ENCODE measurements at places on chromosomes 3 and 15.

- DNase-seq = no peak
Measured at GRCh38 chr3:11140030-11140712, 14.1 kb upstream of the HRH1 start.

GRCh38 chr3:106635271-106635670 lies 742.0 kb upstream of the CCDC54 start:
- no peak for DNase-seq

GRCh38 chr3:170233530-170233929 lies 11.3 kb downstream of the PRKCI start:
- DNase-seq = no peak

GRCh38 chr3:101069901-101070798 lies 76.9 kb upstream of the ABI3BP start:
- peak; percentile 62 for DNase-seq

DNA sequence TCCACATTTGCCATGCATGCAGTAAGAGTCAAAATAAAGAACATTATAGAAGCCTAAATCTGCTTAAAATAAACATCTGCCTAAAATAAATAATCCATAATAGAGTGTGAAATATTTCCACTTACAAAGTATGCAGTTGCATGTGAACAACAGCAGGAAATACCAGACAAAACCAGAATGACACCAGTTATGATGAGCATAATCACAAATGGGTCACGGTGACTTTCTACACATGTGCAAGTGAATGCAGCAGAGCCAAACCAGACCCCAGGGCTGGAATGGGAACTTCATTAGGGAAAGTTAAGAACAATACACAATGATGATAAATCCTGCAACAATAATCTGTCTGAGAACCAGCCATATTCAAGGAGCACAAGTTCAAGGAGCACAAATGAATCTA lies 615.5 kb downstream of the ROBO2 start:
- DNase-seq = no peak

DNA sequence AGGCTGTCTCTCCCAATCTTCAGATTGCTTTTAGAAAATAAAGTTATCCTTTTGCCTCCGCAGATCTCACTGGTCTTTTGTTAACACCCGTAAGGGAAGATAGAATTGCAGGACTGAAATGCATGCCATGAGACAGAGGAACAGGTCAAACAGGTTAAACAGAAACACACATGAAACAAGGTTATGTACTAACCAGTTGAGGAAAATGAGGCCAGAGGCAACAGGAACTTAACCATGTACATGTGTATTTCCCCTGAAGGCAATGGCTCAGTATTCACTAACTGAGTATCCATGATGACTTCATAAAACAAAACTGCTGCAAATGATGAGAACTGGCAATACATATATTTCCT lies 169.1 kb upstream of the NSMCE3 start:
- DNase-seq = no peak

- no peak for DNase-seq
Measured at GRCh38 chr15:81002331-81003096, 1.8 kb downstream of the TLNRD1 start.

DNA sequence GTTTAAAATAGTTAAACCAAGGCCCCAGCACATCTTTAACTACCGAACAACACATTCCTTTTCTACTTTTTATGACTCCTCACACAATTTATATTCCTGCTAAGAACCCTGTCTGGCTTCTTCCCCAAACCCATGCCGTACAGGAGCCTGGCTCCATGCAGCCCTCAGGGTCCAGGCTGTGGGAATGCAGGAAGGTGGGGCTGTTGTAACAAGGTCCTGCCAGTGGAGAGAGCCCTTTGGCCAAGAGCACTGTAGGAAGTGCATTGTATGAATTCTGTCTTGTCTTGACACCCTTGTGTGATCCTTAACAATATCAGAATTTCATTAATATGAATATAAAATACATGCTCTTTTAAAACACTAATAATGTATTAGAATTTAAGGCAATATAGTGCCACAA lies 563.8 kb downstream of the TBL1XR1 start:
- no peak for DNase-seq

GRCh38 chr3:56970461-56970879 lies 90.0 kb upstream of the SPATA12 start:
- DNase-seq = no peak

DNA sequence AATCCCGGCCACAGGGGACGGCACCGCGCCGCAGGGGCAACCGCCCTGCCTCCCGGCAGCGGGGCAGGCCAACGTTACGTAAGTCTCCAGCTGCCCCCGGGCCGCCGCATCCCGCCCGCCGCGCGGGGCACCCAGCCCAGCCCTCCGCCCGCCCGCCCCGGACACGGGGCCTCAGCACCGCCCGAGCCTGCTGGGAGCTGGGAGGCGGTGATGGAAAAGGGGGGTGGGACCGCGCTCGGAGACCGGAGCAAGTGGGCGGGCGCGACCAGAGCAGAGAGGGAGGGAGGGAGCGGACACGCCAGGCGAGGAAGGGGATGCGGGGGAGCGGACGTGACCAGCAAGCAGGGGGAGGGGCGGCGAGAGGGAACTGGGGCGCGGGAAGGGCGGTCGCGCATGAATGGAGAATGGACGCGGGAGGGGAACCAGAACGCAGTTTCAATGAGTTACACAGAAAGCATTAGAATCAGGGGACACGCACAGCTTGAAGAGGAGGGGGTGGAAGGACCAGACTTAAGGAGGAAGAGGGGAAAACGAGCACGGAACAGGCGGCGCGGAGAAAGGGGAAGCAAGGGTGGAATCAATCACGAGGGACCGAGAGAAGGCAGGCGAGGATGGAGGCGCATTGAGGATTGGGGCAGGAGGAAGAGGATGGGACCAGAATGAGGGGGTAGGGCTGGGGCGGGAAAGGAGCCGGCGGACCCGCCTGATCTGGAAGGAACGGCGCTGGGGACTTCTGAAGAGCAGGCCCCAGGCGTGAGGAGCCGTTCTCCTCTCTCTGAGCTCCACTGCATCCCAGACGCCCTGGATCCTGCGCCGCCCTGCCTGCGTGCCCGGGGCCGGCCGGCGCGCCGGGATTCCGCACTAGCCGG lies 559 bp downstream of the PKM start:
- peak; percentile 87 for DNase-seq

DNA sequence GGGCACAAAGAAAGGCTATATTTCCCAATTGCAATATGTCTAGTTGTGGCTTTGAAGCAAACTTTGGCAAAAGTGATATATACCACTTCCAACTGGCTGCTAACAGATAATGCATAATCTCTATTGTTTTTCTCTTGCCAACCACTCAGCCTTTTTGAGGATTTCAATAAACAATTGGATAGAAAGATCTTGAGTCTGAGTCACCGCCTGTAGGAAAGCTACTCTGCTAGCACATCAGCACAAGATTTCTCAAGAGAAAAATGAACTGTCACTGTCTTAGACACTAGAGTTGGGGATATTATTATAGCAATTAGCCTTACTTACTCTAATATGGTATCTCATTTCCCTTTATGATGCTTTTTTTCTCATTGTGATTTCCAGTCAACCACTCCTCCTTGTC lies 119.7 kb downstream of the SST start:
- DNase-seq = no peak

- DNase-seq = no peak
Measured at GRCh38 chr3:123479891-123480290, 31.0 kb upstream of the ADCY5 start.

GRCh38 chr15:51904421-51904820 lies 67.2 kb downstream of the LEO1 start:
- DNase-seq = no peak

DNA sequence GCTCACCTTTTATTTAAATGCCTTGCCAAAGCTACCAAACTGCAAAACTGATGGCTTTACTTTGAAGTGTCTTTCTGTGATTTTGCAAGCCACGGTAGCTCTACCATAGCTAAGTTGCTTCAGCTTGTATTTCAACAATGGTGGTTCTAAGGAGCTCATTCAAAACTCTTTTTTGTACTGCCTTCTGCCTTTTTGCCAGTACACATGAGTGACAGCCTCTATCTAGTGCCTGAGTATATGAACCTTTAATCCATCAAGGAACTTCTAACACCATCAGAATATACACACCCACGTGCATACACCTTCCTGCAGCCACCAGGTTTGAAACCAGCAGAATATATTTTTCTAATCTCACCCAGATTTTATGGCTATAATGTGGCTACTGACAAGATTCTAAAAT lies 10.4 kb upstream of the NR2F2 start:
- DNase-seq = no peak

DNA sequence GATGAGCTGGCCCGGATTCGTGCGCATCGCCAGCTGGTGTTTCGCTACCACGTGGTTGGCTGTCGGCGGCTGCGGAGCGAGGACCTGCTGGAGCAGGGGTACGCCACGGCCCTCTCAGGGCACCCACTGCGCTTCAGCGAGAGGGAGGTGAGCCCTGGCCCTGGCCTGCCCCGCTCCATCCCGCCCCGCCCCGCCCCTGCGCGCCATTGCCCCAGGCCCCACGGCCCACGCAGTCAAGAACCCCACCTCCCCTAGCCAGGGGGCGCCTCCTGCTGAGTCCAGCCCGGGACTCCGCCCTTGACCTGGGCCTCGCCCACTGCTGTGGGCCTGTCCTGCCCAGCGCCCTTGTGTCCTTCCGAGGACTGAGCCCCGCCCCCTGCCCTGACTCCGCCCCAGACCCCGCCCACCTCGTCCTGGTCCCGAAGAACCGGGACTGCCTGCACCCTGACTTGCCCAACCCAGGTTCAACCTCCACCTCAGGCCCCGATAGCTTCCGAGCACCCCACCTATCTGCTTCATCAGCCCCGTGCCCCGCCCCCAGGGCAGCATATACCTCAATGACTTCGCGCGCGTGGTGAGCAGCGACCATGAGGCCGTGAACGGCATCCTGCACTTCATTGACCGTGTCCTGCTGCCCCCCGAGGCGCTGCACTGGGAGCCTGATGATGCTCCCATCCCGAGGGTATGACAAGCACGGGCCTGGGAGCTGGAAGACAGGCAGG lies 14.8 kb downstream of the NT5DC2 start:
- no peak for DNase-seq

DNA sequence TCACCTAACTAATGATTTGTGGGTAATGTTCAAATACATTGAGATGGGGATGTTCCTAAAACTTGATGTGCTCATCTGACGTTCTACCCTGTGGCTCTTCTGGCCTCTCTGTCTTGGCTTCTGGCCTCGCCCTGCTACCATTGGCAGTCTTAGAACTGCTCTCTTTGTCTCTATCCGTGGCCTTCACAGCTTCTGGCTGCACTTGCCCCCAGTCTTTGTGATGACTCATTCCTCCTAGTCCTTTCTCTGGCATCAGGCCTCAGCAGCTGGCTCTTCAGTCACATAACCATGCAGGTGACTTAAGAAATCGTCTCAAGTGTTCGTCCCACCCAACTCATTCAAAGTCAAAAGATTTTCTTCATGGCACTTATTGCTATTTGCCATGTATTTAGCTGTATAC lies 188.1 kb downstream of the BBX start:
- DNase-seq = no peak

- no peak for DNase-seq
Measured at GRCh38 chr3:194631696-194632095, 1.5 kb downstream of the TMEM44 start.

- no peak for DNase-seq
Measured at GRCh38 chr3:71542521-71543370, 40.8 kb downstream of the FOXP1 start.

DNA sequence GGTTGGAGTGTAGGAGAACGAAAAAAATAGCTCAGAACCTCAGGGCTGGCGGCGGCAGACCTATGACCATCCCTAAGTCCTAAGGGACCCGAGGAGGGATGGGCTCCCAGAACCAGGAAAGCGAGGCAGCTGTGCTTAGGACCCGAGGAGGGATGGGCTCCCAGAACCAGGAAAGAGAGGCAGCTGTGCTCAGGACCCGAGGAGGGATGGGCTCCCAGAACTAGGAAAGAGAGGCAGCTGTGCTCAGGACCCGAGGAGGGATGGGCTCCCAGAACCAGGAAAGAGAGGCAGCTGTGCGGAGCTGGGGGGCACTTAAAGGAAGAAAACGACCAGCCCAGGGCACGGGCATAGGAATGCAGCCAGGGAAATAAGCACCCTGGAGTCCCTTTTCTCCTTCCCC lies 125.0 kb upstream of the DLG1 start:
- DNase-seq = no peak

- no peak for DNase-seq
Measured at GRCh38 chr3:102235679-102236078, 199.1 kb upstream of the ZPLD1 start.

GRCh38 chr3:150825916-150826377 lies 63.0 kb upstream of the SIAH2 start:
- DNase-seq = no peak

GRCh38 chr3:157918402-157918801 lies 187.8 kb downstream of the SHOX2 start:
- no peak for DNase-seq

GRCh38 chr15:81091889-81092558 lies 42.0 kb upstream of the CFAP161 start:
- no peak for DNase-seq

- DNase-seq = no peak
Measured at GRCh38 chr3:188562144-188562543, 408.2 kb downstream of the LPP start.

DNA sequence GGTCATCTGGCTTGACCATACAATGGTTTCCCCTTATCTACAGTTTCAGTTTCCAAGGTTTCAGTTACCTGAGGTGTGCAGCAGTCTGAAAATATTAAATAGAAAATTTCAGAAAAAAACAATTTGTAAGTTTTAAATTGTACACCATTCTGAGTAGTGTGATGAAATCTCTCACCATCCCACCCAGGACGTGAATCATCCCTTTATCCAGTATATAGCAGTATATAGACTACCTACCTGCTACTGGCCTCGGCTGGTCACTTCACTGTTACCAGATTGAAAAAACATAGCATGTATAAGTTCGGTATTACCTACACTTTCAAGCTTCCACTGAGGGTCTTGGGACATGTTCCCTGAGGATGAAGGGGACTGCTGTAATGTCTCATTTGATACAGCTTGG lies 12.0 kb downstream of the ARIH1 start:
- DNase-seq = no peak

DNA sequence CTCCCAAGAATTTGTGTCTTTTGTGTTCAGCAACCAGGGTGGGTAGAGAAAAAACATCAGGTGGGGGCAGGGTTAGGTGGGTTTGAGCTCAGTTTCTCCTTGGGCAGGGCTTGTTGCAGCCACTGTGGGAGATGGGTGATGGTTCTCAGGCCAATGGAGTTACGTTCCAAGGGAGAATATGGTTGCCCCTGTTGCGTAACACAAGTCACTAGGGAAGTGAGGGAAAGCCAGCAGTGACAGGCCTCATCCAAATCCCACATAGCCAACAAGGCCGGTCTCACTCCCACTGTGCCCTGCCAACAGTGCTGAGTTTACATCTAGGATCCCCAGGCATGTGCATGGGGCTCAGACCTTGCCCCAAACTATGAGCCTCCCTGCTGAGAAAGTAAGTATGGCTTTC lies 7.9 kb upstream of the FBXL2 start:
- no peak for DNase-seq

- DNase-seq = no peak
Measured at GRCh38 chr3:134404366-134404885, 30.2 kb upstream of the AMOTL2 start.

- no peak for DNase-seq
Measured at GRCh38 chr3:107911337-107912000, 179.4 kb downstream of the CD47 start.

- no peak for DNase-seq
Measured at GRCh38 chr3:179861953-179862352, 174.8 kb downstream of the PEX5L start.

All from stimulated activated CD4-positive, alpha-beta T cell treated with anti-CD3 and anti-CD28 coated beads, Interleukin-4, amount 100 ng/mL, for 1 hour (primary cell).